T-helper 17 cell (primary cell): ENCODE measurements at places on chromosomes 6 and 20.

DNA sequence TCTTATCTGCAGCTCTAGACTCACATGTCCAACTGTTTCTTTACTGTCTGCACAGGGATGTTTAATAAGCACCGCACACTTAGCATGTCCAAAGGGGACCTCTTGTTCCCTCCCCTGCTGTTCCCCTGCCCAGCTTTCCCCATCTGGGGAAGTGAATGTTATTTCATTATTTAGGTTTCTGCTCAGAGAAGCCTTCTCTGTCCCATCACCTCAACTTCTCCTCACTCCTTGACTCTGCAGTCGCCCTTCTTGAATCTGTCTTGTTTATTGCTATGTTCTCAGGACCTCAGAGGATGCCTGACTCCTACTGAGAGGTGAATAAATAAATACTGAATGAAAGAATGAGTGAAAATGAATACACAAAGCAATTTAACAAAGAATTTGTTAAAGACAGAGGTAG is 121.0 kb downstream of the SASH1 start:
- no peak for DNase-seq

- no peak for DNase-seq
These were observed 390.1 kb downstream of the ZFAND3 start for GRCh38 chr6:38209371-38210260.

DNA sequence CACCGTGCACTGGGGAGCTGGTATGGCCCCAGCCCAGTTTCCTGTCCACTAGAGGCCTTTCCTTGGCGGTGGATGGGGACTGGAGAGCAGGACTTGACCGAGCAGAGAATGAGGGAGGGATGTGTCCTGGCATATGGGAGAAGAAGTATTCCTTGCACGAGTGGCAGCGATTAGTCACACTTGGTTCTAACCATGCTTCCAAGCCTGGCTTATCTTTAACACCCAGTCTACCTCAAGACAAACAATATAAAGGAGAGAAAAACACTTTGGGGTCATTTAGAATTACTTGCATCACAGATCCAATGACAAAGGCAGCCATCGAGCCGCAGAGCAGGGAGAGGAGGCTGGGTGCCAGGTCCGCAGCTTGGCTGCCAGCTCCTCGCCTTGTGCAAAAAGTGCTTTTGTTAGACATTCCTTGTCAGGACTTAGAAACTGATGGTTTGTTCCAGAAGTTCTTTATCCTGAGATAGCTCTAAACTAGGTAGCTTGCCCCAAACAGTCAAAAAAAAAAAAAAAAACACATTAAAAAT is 214.9 kb upstream of the GMDS start:
- no peak for DNase-seq

DNA sequence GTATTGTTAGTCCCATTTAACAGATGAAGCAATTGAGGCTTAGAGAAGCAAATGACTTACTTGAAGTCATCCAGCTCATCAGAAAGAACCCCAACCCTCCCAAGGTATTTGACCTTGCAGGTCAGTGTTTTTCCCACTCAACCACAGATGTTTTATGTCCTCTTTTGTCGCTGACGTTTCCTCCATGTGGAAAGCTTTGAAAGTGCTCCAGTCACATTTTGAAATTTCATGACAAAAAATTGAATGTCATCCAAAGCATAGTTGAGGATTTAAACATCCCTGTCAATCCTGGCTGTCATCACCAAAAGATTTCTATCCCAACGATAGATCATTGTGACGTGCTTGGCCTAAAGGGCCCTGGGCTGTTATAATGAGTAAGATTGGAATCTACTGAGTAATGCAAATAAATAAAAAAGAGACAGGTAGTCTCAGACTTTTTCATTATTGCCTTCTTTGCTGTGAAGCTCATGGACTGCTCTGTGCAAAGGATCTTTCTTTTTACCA is 102.7 kb downstream of the TSHZ2 start:
- no peak for DNase-seq

DNA sequence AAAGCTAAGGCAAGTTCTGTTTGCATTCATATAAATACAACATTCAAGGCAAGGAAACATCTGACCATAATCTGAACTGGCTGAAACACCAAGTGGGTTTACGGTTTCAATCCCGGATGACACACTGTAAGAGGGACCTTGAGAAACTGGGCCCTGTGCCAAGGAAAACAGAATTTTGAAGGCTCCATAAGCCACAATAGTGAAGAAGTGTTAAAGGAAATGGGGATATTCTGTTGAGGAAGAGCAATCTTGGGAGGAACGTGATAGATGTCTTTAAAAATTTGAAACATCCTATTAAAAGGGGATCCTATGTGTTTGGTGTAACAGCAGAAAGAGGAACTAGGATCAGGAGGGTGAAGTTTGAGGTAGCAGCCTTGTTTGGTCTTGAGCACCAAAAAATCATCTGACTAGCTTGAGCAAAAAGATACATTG is 82.4 kb upstream of the TAB2 start:
- no peak for DNase-seq

- peak; percentile 43 for DNase-seq
These were observed 1.6 kb upstream of the ATXN1 start for GRCh38 chr6:16762550-16763477.

DNA sequence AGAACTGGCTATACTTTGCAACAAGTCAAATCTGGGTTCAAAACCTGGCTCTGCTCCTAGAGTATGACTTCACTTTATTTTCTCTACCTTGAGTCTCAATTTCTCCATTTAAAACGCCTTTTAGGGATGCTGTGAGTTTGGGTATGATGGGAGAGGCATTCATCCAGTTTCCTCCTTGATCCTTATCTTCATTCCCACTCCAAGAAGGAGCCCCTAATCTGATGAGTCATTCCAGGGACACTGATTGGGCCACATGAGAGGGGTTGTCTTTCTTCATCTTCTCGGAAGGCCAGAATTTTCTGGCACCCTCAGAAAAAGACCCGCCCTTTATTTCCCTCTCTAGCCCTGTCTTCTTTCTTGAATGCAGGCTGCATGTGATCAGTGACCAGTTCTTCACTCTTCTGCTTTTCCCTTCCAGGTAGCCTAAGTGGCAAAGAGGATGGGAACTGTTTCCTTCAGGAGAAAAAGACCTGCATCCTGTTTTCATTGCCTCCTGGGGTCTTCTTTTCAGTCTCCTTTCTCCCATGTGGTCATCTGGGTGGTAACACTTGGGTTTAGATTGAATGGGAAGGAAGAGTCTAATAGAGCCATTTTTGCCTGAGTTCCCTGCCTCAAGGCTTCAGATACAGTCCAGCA is 32.1 kb upstream of the PNRC1 start:
- no peak for DNase-seq

- no peak for DNase-seq
These were observed 45.1 kb downstream of the TRERF1 start for GRCh38 chr6:42406306-42407280.

GRCh38 chr20:13305284-13305683 is 84.2 kb downstream of the ISM1 start:
- DNase-seq: no peak

DNA sequence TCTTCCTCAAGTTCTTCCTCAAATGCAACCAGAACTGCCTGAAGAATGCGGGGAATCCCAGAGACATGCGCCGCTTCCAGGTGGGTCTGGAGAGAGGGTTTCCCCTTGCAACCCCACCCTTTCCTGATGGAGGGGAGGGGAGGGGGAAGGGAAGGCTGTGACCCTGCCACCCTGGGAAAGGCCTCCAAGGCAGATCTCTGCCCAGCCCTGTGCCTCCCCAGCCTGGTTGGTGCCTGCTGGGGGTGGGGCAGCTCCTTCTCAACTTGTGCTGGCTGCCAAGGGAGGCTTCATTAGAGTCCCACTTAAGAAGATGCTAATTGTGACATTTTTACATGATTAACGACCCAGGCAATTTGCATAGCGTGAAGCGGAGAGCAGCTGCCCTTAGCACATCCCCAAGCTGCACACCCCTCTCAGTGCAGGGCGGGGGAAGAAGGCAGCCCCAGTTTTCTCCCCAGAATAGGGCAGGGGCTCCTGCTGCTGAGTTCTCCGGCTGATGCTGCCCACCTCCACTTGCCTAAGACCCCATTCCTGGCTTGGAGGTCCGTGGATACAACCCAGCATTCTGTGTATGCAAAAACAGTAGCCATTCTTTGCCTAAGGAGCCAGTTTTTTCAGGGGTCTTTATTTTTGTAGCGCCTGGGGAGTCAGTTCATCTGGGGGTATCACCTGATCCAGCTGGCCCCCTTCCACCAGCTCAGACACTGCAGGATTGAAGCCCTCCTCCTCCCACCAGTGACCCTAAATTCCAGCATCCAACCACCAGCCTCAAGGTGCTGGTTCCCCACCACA is 51.7 kb downstream of the CPXM1 start:
- DNase-seq: no peak

GRCh38 chr6:44470746-44471145 is 83.2 kb downstream of the CDC5L start:
- no peak for DNase-seq

DNA sequence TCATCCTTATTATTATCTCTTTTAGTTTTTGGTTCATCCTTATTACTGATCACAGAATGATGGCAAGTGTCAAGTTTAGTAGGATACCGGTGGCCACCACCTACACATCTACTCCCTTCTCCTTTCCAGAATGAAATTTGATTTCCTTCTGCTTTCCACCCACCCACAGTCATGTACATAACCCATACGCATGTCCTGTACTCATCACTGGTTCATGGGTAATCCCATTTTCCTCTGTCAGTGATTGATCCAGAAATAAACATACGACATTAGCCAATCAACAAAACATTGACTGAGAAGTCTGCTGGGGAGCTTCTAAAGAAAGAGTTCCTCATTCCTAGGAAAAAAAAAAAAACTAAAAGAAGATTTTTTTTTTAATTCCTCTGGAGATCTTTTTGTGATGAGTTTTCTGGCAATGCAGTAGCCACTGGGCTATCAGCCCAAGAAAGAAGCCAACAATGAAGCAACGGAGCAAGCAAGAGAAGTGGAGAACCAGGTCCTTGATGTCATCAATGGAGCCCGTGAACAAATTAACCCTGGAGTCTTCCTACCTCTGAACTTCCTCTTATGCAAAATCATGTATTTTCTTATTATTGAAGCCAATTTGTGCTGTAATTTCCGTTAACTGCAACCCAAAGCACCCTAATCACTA is 127.8 kb downstream of the TASP1 start:
- no peak for DNase-seq

GRCh38 chr6:1589208-1589607 is 20.5 kb upstream of the FOXC1 start:
- no peak for DNase-seq

- DNase-seq: no peak
These were observed 12.0 kb upstream of the CITED2 start for GRCh38 chr6:139386404-139386803.

DNA sequence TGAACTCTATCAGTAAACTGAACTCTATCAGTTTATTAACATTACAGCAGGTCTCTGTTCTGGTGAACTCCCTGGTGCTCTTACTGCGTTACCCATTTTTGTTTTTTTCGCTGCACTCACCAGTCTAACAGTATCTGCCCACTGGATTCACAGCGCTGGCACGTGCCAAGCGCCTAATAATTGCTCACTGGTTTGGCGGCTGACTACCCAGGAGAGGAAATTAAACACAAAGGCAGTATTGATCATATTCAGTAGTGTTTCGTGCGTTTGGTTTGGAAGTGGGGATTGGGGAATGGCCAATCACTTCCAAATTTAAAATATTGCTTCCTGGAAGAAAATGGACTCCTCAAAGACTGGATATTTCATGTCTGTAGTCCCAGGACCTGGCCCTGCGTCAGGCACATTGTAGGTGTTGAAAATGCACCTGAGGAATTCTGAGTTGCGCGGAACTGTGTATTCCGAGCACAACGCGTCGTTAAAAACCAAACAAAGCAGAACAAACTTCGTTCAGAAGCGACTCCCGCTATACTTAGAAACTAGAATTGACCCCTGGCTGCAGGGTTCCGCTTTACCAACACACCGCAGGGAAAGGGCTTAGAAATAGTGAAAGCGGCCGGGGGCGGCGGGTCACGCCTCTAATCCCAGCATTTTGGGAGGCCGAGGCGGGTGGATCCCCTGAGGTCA is 1.1 kb upstream of the RPS12 start:
- DNase-seq: peak; percentile 15

DNA sequence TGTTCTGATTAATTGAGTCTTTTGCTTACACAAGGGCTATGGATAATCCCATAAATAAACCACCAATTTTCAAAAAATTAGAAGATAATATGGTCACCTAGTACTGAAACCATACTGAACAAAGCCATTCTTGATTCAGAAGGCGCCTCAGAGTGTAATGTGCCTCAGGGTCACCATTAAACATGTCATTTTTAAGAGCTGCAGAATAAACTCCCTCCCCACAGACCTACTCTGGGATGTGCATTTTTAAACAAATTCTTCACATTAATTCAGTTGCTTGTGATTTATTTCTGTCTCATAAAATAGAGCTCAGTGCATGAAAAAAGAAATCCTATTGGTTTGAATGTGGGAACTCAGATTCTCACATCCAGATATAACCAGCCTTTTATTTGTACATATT is 202.1 kb upstream of the HEY2 start:
- no peak for DNase-seq

- DNase-seq: no peak
These were observed 137.9 kb downstream of the DTNBP1 start for GRCh38 chr6:15524861-15525401.

DNA sequence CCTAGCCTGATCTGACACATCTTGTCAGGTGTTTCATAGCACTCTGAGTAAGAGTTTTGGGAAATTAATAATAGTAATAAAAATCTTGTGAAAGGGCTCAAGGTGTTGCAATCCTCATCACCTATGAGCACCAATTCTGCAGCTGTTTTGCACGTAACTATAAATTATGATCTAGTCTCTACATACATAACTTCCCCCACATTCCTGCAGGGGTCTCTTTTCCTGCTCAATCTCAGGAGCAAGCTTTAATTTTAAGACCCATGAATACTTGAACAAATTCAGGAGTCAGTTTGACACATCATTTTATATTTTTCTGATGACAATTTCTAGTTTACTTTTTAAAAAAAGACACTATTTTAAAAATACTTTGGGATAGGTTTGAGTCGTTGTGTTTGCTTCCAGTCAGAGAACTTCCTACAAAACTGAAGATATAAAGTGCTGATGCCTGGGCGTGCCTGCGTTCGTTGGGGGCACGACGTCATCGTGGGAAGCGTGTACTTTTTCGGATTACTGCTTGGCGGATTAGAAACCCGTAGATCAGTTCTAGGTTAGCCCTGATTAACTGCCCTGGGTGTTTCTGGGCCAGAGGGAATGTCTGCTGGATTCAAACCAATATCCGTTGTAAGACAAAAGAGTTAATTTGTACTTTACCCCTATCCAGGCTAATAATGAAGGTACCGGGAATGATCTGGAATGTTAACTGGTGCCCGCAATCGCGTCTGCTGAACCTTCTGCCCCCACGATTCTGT is 1.0 kb upstream of the E2F3 start:
- DNase-seq: peak; percentile 21

- no peak for DNase-seq
These were observed 2.8 kb upstream of the RAB23 start for GRCh38 chr6:57224769-57225515.

- no peak for DNase-seq
These were observed 28.1 kb downstream of the SNRNP48 start for GRCh38 chr6:7617801-7618764.
